ENCODE measurements at places on chromosomes 6 and 20. TPM values are rescaled to one million over a fixed set of nuclear protein-coding genes. Genes with fewer than 3 reads are reported as not detected.
A peak's percentile ranks its signal among the peaks of the same experiment; 100 is the strongest.

OPN5 gene
- total RNA-seq: not detected

MRAP2 gene
- not detected for total RNA-seq

RARS2 gene
- total RNA-seq: 31.1 TPM

EYA2 gene
- total RNA-seq: not detected

- DNase-seq: no peak
These were observed 17.4 kb downstream of the NKX2-2 start for GRCh38 chr20:21496452-21496851.

DNA sequence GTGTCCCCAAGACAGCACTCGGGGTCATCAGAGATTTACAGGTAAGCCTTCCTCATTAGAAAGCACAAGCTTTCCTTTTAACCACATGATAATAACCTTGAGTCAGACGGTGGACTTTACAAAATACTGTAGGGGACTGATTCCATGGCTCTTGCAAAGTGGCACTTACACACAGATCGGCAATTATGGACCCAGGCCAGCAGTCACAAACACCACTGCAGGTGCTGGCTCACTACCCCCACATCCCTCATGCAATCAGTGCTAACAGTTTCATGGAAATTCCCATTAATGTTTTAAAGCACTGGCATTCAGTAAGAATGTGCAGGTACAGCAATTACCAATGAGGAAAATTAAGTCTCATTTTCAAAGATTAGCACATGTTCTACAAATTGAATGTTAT lies 516.5 kb downstream of the PRKN start:
- DNase-seq: peak; percentile 14

- no peak for DNase-seq
These were observed 275.6 kb downstream of the CDH4 start for GRCh38 chr20:61527626-61528025.

- no peak for DNase-seq
These were observed 247.4 kb downstream of the CD109 start for GRCh38 chr6:73943411-73943810.

- no peak for DNase-seq
These were observed 64.0 kb downstream of the TCP11 start for GRCh38 chr6:35076997-35077712.

- no peak for DNase-seq
These were observed 763 bp downstream of the BHLHE23 start for GRCh38 chr20:63005862-63006539.

- DNase-seq: no peak
These were observed 132.6 kb upstream of the RIN2 start for GRCh38 chr20:19625426-19625825.

- no peak for DNase-seq
These were observed 51.1 kb downstream of the TCP11 start for GRCh38 chr6:35089935-35090505.

DNA sequence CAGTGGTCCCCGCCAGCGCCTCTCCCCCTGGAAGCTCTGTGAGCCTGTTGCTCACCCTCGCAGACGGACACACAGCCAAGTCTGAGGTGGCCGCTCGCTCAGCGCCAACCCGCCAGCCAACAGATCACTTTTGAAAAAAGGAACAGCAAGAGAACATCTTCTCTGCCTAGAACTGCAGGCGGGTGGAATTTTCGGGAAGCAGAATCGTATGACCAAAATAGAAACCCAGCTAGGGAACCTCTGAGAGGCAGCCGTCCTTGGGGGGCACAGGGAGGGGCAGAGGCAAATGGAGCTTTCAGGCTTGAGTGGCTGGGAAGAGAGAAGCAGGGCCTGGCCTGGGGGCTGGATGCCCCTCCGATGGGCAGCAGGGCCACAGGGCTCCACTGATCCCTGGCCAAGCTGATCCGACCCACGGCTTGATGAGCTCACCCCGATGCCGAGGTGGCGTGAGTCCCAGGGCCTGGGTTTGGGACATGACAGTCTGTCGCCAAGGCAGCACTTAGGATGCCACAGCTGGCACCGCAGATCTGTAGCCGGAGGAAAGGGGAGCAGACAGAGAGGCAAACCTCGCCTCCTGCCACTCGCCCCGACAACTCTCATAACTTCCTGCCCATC lies 9.8 kb downstream of the NFATC2 start:
- peak; percentile 9 for DNase-seq

DNA sequence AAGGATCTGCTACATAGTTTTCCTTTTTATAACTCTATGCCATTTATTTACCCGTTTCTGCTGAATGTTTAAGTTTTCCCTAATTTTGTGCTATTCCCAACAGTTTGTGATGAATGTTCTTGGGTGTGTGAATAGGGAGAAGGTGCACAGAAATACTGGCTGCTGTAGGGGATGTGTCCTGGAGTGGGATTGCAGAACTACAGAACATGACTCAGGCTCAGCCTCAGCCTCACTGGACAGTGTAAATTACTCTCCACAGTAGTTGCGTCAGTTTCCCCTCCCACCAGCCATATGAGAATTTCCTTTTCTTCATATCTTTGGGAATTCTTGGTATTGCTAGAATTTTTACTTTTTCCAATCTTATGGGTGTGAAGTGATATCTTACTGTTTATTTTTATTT lies 57.0 kb downstream of the SLX4IP start:
- no peak for DNase-seq

GRCh38 chr6:159729598-159730331 lies 2.5 kb downstream of the WTAP start:
- peak; percentile 9 for DNase-seq

DNA sequence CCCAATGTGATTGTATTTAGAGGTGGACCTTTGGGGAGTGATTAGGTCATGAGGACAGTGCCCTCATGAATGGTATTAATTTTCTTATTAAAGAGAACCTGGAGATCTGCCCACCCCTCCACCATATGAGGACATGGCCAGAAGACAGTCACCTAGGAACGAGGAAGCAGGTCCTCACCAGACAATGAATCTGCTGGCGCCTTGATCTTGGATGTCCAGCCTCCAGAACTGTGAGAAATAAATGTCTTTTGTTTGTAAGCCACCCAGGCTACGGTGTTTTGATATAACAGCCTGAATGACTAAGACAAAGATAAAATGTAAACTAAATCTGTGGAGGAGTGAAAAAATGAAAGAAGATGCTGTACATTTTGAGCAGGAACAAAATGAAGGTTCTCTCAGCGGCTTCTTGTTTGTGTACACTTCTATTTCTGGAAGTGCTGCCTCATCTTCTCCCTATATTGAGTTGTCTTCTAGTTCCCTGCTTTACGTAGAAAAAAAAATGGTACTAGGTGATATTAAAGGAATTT lies 1.5 kb upstream of the IPCEF1 start:
- no peak for DNase-seq
